ENCODE measurements at places on chromosomes 16 and 17. TPM values are rescaled to one million over a fixed set of nuclear protein-coding genes. Genes with fewer than 3 reads are reported as not detected.

The NPIPA3 gene
- not detected for polyA plus RNA-seq

The SYCE1L gene
- not detected for polyA plus RNA-seq

The TMEM220 gene
- 1.9 TPM for polyA plus RNA-seq

The TNS4 gene
- 0.07 TPM for polyA plus RNA-seq

The EARS2 gene
- polyA plus RNA-seq: 37.8 TPM

The PIGL gene
- 29.5 TPM for polyA plus RNA-seq

The HAP1 gene
- 0.09 TPM for polyA plus RNA-seq

- peak; percentile 58 for DNase-seq
These were observed at the start of gene NT5M for GRCh38 chr17:17303010-17303846. Gene NT5M, plus strand, starts transcription at chr17:17303373. Its CDS starts 178 bp downstream, at chr17:17303551.

DNA sequence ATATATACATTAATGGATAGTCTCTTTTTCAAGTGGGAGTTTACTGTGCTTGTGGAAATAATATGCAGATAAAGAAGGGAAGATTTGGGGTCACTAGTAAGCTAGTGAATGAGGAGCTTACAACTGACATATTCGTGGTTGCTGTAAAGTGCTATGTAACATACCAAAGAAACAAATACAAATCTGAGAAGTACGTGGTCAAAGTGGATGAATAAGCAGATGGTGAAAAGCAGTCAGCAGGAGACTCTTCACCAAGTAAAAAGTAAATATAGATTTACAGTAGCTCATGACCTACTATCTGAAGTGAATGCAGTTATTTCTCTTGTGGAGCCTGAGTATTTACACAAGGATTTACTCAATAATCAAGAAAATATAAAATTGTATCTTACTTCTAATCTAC is 136.6 kb upstream of the ELAC2 start:
- DNase-seq: peak; percentile 33

GRCh38 chr17:53336281-53336680 is 486.4 kb upstream of the KIF2B start:
- no peak for DNase-seq

- peak; percentile 56 for DNase-seq
These were observed 11.2 kb downstream of the GALK1 start for GRCh38 chr17:75753514-75754377.

DNA sequence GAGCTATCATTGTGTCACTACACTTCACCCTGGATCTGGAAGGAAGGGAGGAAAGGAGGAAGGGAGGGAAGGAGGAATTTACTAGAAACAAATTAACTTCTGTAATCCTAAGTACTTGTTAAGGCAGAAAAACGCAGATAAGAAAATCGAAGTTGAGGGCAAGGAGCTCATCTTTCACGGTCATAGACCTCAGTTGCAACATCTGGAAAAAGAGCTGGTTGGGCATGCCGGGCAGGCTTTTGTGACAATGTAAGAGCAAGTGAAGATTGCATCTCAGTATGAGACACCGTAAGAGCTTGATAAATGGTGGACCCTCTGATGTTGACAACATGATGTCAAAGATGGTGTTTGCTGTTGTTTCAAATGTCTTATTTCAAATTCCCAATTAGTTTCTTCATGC is 721.5 kb downstream of the MAF start:
- no peak for DNase-seq

DNA sequence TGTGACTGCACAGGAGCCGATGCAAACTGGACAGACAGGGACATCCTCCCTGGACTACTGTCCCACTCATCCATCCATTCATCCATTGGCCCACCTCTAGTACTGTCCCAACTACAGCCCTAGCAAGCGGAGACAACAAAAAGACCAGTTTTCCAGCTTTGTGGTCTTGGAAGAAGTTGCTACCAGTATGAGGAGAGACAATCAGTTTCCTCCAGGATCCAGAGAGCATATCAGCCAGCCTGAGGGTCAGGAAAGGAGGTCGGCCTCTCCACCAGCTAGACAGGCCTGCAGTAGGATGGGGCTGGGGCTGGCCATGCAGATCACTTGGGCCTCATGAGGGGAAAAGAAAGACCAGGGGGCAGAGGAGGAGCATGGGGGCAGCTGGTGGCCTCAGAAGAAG is 16.8 kb downstream of the KRT33A start:
- no peak for DNase-seq

- DNase-seq: peak; percentile 86
These were observed 85.9 kb upstream of the PLCG2 start for GRCh38 chr16:81693041-81693743.

DNA sequence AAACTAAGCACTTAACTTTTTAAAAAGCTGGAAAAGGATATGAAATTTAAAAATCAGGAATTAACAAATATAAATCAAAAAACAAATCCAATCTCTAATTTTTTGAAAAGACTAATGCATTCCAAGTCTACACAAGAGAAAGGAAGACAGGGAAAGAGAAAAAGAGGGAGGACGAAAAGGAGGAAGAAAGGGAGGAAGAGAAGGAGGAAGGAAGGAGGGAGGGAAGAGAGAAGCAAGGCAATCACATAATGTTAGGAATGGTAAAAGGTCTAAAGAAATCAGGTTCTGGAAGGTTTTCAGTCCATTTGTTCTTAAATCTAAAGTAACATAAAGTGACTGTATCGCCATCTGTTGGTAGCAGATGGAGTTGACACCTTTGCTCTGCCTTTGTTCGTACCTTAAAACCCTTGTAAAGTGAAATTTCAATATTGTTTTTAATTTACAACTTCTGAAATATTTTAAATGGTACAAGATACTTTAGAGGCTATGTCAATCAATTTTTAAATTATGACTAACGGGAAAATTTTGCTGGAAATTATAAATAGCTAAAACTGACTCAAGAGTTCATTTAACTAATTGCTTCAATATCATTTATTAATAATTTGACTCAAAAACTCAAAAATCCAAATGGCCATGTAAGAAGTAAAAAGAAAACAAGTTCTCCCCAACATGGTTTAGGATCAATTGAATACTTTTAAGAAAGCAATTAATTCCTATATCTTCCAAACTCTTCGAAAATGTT is 20.4 kb upstream of the CDYL2 start:
- peak; percentile 67 for DNase-seq

DNA sequence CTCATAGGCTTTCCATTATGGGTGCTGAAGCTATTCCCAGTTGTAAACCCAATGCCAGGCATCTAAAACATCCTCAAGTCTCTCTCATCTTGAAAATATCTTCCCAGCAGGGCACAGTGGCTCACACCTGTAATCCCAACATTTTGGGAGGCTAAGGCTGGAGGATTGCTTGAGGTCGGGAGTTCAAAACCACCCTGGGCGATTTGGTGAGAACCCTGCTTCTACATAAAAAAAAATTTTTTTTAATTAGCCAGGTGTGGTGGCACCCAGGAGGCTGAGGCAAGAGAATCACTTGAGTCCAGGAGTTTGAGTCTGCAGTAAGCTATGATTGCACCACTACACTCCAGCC is 13.0 kb upstream of the EEF2K start:
- DNase-seq: no peak

DNA sequence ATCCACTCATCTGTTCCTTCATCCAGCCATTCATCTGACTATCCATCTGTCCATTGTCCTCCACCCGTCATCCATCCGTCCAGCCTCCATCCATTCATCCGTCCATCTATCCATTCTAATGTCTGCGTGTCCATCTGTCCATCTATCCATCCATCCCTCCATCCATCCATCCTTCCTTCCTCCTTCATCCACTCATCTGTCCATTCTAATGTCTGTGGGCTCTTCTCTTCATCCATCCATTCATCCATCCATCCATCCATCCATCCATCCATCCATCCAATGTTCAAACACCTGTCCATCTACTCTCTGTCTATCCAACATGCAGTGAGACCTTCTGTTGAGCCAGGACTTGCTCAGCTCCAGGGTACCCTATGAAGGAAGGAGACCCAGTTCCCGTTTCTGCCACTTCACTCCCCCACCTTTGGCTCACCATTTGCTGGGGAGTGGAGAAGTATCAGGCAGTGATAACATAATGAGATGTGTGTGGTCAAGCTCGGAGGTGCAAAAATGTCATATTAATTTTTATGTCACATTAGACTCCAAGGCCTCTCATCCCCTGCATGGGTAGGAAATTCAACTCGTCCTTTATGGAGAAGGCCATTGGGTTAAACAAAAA is 36.5 kb upstream of the ADGRG1 start:
- DNase-seq: no peak

DNA sequence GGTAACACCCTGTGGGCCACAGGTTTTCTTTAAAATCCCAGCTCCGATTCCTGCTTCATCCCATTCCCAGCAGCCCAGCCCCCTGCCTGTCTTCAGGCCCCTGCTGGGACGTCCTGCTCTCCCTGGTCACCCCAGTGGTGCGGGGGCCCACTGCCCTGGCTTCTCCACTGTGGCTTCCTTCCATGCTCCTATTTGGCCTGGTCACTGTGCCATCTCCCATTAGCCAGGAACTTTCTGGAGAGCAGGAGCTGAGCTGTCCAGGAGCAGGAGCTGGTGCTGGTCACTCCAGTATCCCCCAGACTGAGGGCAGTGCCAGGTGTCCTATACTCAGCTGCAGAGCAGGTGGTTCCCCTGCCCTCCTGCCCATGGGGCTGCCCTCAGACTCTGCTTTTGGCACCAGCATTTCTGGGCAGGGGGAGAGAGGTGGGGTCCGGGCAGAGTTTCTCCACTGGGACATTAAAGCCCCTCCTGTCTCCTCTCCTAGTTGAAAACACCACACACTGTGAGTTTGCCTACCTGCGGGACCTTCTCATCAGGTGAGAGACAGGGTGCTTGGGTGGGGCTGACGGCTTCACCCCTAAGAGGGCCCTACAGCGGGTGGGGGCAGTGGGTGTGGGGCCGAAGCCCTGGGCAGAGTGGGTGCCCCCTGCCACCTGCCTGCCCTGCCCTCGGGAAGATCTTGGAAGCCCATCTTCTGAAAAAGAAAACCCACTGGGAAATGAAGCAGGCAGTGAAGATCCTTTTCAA is 356.2 kb downstream of the SEC14L1 start:
- no peak for DNase-seq

- no peak for DNase-seq
These were observed 5.7 kb upstream of the CEP131 start for GRCh38 chr17:81228420-81228819.

- DNase-seq: no peak
These were observed 380.3 kb downstream of the SEC14L1 start for GRCh38 chr17:77521076-77521475.

DNA sequence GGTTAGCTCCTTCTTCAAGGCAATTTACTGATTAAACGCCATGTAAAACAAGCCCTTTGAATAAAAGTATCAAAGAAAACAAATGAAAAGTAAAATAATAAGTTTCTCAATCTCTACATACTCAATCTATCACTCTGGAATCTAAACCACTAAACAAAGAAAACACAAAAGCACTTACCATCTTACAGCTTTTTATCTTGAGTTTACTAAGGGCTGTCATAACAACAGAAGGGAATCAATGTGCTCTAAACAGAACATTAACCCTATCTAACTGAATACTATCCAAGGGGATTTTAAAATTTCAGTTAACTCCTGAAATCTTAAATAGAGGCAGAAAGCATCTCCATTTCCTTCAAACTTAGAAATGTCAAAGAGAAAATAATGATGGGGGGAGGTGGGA is 3.4 kb downstream of the SKA2 start:
- DNase-seq: no peak

GRCh38 chr17:3575511-3575910 is 17.9 kb upstream of the TRPV3 start:
- peak; percentile 76 for DNase-seq

DNA sequence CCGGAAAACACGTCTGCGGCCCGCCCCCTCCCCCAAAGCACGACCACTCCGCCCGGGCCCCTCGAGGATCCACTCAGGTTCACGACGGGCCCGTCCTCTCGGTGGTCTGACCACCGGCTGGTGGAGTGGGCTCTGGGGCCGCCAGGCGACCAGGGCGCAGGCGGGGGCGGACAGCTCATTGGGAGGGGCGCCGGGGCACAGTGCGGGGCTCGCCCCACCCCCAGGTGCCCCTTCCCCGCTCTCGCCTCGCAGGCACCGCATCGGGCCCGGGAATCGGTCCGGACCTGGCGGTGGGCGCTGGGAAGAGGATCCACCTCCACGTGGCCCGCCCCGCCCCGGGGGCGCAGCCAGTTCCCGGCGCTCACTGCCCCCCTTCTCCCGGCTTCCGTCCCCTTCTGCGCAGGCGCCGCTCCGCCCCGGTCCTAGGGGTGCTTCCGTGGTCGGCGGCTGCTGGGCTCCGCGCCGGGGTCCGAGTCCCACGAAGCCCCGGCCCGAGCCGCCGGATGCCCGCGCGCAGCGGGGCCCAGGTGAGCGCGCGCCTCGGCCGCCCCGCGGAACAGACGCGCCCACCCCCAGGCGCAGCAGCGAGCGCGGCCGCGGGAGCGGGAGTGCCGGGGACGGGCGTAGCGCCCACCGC is at the start of gene MPG:
MPG (plus strand) TSS at position 419 of the 637 bp plus-strand sequence; CDS start at position 504, 85 bp downstream.
- DNase-seq: peak; percentile 72

DNA sequence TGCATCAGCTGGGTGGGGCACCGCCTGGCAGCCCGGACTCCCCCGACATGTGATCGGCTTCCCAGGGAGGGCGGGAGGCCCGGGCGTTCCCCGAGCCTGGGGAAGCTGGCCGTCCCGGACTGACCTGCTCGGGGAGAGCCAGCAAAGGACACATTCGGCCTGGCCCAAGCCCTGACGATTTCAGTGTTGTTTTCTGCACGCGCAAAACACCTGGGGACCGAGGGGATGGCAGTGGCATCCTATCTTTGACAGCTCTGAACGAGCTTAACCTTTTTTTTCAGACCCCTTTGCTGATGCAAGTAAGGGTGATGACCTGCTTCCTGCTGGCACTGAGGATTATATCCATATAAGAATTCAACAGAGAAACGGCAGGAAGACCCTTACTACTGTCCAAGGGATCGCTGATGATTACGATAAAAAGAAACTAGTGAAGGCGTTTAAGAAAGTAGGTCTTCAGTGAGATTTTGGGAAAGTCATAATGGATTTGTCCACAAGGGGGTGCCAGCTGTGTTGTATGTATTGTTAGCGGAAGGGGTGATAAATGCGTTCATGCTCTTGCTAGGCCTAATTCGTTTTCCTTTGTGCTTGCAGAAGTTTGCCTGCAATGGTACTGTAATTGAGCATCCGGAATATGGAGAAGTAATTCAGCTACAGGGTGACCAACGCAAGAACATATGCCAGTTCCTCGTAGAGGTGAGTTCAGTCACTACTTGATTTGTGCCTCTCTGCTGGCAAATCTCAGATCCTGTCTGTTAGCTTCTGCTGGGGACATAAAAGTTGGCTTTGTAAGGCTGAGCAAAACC is 1.0 kb downstream of the EIF1 start:
- peak; percentile 69 for DNase-seq

GRCh38 chr17:4935650-4936049 is 3.6 kb downstream of the GP1BA start:
- DNase-seq: no peak

- no peak for DNase-seq
These were observed 593 bp upstream of the WDR45B start for GRCh38 chr17:82648742-82649331.

DNA sequence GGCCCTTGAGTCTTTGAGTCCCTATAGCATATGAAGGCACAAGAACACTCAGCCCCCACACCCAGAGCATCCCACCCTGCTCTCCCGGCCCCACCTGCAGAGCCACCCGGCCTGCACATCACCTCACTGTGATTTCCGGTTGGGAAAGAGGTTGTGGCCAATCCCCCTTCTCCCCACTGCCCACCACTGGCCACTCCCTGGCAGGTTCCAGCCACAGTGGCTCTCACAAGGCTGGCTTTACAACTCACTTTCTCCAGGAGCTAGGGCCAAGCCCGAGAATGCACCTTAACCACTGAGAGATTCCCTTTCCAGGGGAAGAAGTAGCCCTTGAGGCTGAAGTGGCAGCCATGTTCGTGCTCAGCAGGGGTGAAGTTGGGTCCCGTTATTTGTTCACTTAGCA is 123.9 kb downstream of the C16orf78 start:
- no peak for DNase-seq

GRCh38 chr17:55962951-55963401 is 190.3 kb upstream of the ANKFN1 start:
- DNase-seq: no peak
